ENCODE measurements at places on chromosomes 2 and 18.

GRCh38 chr2:145609951-145610350 lies 1090.0 kb upstream of the ZEB2 start:
- DNase-seq = no peak

DNA sequence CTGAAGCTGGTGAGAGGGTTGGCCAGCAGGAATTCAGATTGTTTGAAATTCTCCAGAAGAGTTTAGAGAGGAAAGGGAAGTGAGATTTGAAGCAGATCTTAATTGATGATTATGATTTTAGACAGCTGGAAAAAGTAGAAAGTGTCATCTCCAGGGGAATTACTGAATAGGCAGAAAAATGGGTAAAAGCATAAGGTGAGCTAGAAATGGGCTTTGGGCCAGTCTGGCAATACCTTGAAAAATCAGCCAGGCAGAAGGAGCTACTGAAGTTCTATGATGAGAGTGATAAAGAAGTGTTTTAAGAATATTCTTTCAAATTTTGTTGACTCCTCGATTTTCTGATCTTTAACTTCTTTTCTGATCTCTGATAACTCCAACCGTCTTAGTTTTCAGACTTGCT lies 172.9 kb upstream of the CCDC150 start:
- DNase-seq = no peak

DNA sequence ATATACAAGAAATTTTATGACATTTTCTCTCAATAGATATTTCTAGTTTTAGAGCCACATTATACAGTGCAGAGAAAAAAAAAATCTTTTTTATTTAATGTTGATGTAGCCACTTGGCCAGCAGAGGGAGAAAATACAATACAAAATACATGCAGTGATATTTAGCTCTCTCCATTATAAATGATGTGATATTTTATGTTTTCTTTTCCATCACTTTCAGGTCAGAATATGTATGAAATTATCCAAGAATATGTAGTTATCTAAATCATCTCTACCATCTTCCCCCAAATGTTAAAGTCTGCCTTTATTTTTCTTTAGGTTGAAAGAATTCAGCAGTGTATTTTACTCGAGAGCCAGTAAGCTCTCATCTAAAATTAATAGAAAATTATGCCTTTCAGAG lies 533.6 kb upstream of the FSHR start:
- no peak for DNase-seq

GRCh38 chr2:64643838-64644457 lies 9.8 kb downstream of the SERTAD2 start:
- no peak for DNase-seq

DNA sequence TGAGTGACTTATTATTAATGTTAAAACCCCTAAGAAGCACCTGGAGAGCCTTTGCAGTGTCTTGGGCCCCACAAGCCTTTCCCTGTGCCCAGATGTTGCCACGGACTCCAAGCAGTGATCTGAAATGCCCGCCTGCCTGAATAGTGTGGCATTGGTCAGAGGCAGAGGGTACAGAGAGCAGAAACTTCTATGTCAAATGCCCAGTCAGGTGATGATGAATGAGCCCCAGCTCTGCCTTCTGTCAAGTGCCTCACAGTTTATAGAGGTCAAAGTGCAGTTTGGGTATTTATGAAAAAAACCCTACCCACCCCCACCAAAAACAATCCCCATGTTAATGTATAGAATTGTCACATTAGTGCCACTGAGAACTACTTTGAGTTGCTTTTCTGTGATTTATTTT lies 170.0 kb upstream of the SIX3 start:
- DNase-seq = no peak

GRCh38 chr2:127324635-127325034 lies 30.7 kb upstream of the ERCC3 start:
- DNase-seq = no peak

- DNase-seq = no peak
These were observed 29.8 kb upstream of the LAMA1 start for GRCh38 chr18:7147399-7147798.

GRCh38 chr2:66824926-66825325 lies 390.0 kb downstream of the MEIS1 start:
- no peak for DNase-seq

GRCh38 chr2:187157046-187157445 lies 291.0 kb downstream of the CALCRL start:
- no peak for DNase-seq

DNA sequence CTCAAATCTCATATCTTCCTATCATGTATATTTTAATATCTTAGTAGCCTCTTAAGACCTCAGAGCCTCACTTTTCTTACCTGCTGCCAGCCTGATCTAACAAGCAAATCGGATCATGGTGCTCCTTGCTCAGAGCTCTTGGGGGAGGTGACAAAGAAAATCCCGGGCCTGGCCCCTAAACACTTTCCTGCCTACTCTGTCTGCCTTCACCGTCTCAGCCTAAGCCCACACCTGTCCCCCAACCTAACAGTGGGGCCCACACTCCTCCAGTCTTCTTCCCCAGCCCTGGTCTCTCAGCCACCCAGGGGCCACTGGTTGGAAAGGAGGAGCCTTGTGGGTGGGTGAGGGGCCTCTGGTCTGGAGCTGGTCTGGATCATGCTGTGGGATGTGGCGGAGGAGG lies 207.3 kb downstream of the HAUS1 start:
- no peak for DNase-seq

- no peak for DNase-seq
These were observed 31.9 kb downstream of the CNRIP1 start for GRCh38 chr2:68287580-68288441.

GRCh38 chr2:6791682-6792081 lies 74.0 kb downstream of the CMPK2 start:
- no peak for DNase-seq

- DNase-seq = no peak
These were observed 217.3 kb upstream of the HS6ST1 start for GRCh38 chr2:128535953-128536352.

DNA sequence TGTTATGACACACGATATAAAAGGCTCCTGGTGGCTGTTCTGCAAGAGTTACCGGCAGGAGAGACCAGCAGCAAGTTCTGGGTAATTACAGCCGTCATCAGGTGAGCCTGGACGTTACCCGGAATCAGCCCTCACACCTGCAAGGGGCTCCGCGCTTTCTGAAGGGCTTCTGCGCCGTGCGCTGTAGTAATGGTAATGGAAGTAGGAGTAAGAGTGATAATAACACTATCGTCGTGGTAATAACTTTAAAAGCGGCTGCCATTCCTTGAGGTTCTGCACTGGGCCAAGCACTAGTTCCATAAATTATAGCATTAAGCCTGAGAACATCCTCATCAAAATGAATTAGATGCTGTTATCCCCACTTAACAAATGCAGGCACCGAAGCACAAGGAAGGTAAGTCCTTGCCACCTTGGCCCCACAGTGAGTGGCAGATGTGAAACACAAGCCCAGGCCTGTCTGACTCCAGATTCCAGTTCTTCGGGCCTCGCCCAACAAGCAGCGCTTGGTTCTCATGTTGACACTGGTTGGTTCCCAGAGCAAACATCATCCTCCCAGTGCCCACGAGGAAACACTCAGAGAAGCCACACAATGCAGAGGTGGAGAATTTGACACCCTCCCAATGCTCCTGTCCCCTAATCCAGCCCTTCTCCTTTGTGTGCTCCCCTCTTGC lies 205.2 kb downstream of the EIPR1 start:
- no peak for DNase-seq

GRCh38 chr18:49961271-49961670 lies 147.9 kb upstream of the ACAA2 start:
- no peak for DNase-seq

DNA sequence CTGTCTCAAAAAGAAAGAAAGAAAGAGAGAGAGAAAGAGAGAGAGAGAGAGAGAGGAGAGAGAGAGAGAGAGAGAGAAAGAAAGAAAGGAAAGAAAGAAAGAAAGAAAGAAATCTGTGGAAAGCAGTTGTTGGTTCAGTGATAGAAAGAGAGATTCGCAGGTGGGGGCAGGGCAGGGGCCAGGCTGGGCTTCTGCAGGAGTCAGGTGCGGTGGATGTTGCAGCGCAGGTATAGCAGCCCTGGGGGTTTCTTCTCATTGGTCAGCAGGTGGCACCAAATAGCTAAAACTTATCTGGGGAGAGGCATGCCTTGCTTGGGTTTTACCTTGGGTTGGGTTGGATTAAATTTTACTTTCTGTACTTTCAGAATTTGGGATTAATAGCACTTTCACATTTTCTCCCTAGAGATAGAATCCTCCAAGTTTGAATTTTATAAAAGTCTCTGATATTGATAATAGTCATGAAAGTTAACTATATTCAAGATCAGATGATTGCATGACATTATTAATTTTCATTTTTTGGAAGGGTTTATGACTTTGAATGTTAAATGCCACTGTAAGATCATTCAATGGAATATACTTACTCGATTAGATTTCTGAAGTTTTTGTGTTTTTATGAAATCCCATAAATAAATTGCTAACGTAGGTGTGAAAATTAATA lies 66.6 kb downstream of the SPTBN1 start:
- DNase-seq = no peak

DNA sequence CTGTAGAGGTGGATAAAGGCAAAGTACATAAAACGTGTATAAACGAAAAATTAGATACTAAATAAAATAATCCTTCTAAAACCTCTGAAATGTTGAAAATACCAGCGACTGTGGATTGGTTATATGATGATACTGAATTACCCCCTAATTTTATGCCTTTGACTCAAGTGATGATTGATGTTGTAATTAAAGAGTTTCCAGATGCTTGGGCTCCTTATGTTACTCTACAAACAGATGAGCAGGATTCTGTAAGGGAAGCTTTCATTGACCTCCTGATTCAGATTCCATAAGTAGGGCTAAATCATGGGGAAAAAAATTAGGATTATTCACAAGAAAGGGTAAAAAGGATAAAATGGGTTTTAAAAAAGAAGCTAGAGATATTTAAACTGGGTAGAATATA lies 418.2 kb upstream of the SLC39A10 start:
- no peak for DNase-seq

DNA sequence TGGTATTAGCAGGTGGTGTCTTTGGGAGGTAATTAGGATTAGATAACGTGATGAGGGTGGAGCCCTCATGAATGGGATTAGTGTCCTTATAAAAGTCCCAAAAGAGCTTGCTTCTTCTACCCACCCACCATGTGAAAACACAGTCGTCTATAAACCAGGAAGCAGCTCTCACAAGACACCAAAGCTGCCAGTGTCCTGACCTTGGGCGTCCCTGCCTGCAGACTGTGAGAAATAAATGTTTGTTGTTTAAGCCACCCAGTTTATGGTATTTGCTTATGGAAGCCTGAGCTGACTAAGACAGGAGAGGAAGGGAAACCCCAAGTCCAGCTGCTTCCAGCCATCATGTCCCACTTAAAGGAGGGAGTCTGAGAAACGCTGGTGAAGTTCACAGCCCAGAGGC lies 13.6 kb downstream of the ADI1 start:
- no peak for DNase-seq

DNA sequence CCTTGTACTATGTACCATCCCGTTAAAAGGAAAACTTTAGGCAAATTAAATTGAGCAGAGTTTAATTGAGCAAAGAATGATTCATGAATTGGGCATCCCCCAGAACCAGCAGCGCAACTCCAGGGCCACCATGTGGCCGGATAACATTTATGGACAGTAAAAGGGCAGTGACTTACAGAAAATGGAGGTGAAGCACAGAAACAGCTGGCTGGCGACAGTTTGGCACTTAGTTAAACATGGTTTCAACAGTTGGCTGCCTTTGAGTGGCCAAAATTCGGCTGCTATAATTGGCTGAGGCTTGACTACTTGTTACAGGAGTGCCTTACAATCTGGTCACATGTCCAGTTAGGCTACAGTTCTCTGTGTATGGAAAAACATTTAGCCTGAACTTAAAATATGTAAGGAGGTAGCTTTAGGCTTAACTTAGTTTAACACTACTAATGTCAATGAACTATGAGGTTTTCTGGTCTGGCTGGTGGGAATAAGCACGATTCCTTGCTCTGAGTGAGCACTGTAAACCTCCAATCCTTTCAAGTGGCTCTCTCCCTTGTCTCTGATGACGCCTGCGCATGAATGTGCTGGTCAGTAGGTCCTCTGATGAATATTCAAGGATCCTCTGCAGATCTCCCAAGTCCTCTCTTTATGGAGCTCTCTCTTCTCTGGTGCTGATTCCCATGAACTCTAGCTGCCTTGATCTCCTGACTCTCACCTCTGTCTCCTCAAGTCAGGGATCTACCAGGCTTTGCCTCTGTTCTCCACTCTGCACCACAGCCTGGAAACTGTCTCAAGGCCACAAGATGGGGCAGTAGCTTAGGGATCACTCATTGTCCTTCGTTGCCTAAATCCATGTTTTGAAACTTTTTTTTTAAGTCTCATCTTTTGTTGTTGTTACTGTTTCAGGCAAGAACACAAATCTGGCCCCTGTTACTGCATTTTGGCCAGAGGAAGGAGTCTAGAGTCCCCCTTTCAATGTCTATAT lies 24.4 kb upstream of the RAB31 start:
- DNase-seq = no peak

DNA sequence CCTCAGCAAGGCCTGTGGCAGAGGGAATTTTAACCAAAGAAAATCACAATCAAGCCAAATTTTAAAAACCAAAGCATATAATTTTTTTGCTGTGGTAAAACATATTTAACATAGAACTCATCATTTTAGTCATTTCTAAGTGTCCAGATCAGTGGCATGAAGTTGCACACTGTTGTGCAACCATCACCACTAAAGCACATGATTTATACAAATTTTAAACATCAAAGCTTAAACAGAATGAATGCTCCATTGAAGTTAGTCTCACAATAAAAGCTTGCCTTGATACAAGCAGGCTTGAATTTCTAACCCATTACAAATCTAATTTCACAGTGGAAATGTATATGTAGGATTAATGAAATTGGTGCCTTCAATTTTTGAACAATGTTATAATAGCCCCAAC lies 31.2 kb downstream of the FTCDNL1 start:
- DNase-seq = no peak

DNA sequence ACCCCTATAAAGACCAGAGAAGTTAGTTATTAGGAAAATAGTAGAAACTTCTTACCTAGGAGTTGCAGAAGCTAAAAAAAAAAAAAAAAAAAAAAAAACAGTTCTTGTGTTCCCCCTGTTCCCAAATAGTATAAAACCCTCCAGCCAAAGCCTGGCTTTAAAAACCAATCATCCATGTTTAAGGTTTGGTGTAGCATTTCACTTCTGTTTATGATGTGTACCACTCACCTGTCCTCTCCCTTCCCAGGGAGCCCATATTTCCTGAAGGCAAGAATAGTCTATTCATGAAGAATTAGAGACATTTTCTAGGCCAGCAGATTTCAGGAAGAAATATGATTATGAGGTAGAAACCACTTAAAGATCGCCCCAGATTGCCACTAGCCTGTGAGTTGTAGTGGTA lies 273.6 kb downstream of the SETBP1 start:
- DNase-seq = no peak

GRCh38 chr2:66442516-66443185 lies 7.7 kb downstream of the MEIS1 start:
- no peak for DNase-seq

DNA sequence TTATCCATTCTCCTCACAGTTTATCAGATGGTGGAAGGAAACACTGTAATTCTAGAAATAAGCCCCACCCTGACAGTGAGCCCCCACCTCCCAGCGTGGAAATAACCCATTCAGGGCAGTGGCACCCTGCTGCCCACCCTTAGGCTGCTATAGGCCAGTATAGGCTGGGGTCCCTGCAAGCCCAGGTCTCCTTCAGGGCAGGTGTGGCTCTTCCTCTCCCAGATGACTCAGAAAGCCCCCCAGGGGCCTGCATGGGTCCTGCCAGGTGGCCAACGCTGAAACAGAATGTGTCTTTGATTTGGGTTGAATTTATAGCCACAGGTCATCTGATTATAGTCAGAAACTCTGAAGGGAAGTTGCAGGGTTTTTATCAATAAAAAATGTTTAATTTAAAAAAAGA lies 136.4 kb downstream of the SH3RF3 start:
- DNase-seq = no peak

- DNase-seq = no peak
These were observed 376.1 kb downstream of the IRS1 start for GRCh38 chr2:226423498-226423960.

GRCh38 chr18:57444301-57444759 lies 9.2 kb downstream of the ONECUT2 start:
- no peak for DNase-seq

Data from cerebellar nuclear complex (tissue), 1 donor.